SJCRH30 (cell line): ENCODE measurements at places on chromosomes 6 and 20.

DNA sequence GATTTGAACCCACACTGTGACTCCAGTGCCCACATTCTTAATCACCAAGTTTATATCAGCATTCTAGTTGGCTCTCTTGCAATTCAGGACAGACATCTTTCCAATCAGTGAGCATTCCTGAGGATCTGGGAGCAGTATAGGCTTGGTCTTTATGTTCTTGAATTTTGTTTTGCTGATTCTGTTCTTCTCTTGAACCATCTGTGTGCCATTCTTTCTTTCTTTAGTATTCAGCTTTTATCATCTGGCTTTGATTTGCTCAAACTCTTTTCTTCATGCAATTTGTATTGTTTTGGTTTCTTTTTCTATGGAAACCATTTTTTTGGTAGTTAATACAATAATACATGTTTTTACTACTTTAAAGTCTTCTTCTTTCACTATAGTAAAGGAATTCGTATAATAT, 162.4 kb downstream of the CD109 start:
- DNase-seq = no peak

DNA sequence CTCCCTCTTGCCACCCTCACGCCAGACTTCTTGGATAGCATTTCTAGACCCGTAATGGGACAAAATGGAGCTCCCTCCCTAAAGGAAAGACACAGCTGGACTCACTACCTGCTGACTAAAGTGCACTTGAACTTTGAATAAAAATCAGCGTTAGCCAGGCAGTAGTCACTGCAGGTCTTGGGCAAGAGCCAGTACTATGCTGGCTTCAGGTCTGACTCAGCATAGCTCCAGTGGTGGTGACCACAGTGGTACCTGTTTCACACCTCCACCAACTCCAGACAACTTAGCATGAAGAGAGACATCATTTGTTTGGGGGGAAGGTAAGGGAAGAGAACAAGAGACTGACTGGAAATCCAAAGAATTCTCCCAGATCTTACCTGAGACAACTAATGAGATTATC, 906.8 kb downstream of the GRIK2 start:
- DNase-seq = no peak

DNA sequence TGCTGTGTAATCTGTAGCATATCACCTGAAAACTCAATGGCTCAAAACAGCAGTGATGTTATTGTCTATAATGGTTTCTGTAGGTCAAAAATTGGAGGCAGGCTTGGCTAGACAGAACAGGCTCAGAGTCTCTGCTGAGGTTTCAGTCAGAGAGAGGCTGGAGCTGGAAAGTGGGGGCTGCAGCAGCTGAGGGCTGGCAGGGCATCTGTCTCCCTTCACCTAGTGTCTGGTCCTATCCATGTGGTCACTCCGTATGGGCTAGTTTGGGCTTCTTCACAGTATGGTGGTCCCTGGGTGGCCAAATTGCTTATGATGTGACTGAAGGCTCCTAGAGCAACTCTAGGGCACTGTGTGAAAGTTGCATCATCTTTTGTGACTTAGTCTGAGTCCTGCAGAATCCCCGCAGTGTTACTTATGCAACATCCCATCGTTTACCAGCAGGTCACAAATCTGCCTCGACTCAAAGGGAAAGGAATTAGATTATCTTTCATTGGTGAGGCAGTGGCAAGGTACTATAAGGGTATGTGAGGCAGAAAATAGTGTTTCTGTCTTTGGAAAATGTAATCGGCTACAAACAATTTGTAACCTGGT, 497.0 kb downstream of the EPHA7 start:
- no peak for DNase-seq

GRCh38 chr20:57175397-57176010, 90.9 kb downstream of the BMP7 start:
- no peak for DNase-seq

GRCh38 chr20:7935027-7935551, 5.2 kb downstream of the HAO1 start:
- DNase-seq = no peak

DNA sequence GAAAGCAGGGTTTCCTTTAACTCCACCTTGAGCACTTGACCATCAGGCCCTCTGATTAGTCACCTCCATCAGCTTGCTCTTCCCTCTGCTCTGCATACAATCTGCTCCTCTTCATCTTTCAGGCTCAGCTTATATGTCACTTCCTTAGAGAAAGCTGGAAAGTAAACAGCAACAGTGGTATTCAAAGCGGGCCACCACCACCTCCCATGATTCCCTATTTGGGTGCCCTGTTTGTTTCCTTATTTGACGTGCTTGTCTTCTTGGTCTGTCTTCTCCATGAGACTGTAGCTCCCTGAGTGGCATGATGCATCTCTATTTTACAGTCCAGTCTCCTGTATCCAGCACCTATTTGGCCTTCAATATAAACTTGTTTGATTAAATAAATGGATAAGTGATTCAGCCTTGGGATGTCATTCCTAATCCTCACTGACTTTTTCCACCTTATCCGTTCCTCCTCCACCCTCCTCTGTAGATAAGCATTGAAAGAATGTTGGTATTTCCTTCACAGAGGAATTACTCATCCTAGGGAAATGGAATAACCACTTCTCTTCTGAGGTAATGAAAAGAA, 102.8 kb upstream of the SGK1 start:
- no peak for DNase-seq

GRCh38 chr6:17416806-17417205, 23.4 kb downstream of the CAP2 start:
- DNase-seq = no peak
